ENCODE measurements at places on chromosomes 12 and 14.

DNA sequence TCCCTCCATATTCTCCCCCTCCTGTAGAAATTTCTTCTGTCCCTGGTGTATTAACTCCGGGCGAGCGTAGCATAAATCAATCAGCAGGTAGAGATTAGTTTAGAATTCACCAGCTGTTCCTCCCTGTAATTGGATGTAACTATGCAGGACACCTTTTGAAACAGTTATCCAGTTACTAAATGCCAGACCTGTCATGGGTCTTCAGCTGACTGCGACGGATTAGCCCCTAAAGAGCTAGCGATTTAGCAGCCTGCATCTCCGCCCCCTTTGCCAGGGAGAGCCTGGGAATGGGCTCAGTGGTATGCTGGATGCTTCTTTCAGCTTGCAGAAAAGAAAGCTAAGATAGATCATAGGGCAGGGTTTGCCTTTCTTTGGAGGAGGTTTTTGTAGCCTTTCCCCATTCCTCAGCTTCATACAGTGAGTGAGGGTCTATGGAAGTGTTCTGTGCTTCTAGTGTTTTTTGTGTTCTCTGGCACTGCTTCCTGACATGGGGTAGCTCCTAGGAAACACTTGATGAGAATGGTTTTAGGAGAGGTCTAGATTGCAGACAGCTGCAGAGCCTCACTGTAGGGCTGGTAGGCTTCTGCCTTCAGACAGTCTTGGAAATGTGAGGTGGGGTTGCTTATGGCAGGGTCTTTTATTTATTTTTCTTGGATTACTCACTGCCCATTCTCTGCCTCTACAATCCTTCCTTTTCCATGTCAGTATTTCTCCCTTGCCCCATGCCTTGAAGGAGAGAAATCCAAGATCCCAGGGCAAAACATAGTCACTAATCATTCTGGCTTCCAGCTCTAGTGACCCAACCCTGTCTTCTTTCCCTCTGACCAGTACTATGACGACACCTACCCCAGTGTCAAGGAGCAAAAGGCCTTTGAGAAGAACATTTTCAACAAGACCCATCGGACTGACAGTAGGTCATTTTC, 16.7 kb downstream of the COPZ1 start:
- no peak for DNase-seq

- no peak for DNase-seq
These were observed 27.3 kb downstream of the PPFIBP1 start for GRCh38 chr12:27551172-27551840.

DNA sequence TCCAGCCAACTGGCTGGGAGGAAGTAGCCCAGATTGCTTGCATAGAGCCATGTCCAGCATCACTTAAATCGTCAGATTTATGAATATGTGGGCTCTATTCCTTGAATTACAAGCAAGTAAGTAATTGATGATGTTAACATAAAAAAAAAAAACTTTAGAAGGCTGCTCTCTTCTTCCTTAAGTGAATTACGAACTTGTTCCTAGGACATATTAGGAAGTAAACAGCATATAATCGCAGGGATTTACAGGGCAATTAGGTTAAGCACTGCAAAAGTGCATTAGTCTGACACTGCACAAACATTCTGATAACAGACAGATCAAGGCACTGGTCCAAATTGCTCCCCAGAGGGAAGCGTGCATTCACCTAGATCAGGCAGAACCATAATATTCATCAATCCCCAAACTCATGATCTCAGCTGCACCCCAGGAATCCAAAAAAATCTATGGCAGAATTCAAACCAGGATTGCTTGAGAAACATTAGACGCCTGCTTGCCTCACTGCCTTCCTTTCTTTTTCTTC, 293.2 kb downstream of the TMEM132D start:
- DNase-seq: no peak

GRCh38 chr12:81128930-81129554, 51.2 kb downstream of the ACSS3 start:
- DNase-seq: no peak

DNA sequence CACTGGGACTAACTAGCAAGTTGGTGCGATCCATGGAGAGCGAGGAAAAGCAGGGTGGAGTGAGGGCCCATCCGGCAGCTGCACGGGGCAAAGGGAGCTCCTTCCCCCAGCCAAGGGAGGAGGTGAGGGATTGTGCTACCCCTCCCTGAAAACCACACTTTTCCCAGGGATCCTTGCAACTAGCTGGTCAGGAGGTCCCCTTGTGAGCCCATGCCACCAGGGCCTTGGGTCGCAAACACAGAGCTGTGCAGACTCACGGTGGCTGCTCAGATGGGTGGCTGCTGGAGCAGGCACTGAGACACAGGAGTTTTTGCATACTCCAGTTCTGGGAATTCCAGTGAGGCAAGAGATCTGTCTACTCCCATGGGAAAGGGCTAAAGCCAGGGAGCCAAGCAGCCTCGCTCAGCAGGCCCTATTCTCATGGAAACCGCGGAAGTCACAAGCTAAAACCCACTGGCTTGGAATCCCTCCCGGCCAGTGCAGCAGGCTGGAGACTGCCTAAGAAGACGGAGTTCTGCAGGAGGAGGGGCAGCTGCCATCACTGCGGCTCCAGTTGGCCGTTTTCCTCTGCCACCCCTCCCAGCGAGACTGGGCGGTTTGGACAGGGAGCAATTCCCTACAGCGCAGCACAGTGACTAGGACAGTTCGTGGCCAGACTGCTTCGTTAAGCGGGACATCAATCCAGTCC, 10.9 kb upstream of the ZNF705A start:
- no peak for DNase-seq

GRCh38 chr12:52085682-52086180, 6.2 kb downstream of the SMIM41 start:
- DNase-seq: no peak

DNA sequence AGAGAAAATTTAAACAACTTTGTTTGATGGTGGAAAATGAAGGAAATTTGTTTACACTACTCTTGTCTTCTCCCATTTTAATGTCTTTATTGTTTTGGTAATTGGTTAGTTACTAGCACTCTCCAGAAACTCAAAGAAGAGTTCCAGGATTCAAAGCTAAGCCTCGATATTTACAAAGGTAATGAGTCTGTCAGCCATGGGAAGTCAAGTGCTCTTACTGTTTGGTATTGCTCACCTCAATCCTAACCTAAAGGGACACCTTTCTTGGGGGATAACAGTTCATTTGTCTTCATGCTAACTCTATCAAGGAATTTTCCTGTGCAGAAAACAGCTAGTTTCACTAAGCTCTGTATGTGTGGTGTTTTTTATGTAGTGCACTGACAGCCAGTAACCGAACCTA, 222.9 kb upstream of the LMO3 start:
- no peak for DNase-seq

DNA sequence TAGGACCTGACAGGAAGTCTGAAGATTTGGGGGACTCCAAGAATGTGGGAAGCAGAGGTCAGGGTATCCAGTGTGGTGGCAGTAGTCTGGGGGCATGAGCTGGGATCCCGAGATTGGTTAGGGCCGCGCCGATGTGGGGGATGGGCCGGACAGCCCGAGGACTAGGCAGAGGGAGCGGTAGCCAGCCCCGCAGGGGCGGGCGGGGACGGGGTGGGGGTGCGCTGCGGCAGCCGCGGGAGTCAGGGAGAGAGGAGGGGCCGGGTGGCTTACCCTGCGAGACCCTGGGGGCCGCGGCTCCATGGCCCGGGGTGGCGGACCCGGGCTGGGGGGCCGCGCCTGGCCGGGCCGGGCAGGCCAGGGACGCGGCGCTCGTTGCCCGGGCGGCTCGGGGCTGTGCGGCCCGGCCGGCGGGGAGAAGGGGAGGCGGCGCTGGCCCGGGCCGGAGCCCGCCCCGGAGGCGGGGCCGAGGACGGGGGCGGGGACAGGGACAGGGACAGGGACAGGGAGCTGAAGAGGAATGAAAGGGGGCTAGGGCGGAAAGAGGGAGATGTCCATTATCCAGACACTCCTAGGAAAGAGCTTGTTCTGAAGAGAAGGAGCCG, 5.6 kb downstream of the ZNF385A start:
- no peak for DNase-seq

DNA sequence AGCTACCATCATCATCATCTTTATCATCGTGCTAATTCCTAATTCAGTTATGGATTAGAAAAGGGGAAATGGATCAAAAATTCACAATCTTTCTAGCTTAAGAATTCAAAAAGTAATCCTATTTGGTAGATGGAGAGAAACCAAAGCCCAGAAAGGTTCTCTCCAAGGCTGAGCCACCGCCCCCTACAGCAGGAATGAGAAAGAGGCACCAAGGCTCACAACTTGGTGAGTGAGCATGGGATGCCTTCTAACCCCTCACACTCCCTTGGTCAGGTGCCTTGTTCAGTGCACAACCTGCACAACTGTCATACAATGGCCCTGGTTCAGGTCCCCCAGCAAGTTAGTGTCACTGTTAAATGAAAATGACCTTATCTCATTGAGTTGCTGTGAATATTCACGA, 171.5 kb downstream of the ANO2 start:
- no peak for DNase-seq

- DNase-seq: no peak
These were observed 123.4 kb downstream of the FSCB start for GRCh38 chr14:44383636-44384035.

DNA sequence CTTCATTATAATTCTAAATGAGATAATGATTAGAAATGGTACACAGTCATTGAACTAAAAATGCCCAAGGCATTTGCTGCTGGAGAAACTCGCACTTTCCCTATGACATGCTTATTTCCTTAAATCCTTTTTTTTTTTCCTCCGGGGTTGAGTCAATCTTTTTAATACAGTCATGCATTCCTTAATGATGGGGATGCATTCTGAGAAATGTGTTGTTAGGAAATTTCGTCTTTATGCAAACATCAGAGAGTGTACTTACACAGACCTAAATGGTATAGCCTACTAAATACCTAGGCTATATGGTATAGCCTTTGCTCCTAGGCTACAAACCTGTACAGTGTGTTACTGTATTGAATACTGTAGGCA, 29.8 kb upstream of the DACT1 start:
- DNase-seq: no peak

DNA sequence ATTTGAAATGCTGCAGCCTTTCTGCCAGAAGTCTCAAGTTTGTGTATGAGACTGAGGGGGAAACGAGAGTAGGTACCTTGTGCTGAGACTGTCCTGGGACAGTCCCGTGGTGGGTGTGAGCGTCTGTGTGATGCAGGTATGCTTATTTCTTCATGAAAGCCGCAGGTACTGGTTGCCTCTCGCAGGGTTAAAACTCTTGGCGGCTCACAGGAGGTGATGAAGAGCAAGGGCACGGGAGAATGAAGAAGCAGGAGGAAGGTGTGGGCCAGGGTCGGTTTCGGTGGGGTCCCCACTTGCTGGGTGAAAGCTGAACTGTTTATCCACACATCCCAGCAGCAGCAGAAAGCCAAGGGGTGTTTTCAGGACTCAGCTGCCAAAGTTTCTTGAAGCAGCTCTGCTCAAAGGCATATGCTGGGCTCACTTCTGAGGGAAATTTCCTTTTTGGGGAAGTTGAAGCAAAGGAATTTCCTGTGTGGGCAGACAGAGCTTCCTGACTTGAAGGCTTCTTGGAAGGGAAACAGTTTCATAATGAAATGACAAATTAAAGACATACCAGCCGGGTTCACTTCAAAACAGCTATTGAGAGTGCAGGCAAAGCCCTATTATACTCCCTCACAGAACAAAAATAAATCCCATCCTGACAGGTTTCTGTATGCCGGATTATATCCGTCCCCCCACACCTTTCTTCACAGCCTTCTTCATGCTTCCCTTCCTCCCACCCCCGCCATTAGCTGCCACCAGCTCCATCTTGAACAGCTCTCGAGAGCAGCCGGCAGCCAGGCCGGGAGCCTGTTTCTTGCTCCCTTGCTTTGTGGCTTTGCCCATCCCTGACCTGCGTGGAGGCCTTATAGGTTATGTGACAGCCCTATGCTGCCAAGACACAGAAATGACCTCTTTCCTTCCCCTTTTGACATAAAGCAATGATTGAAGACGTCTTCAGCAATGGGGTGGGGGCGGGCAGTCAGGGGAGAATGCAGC, 116.6 kb downstream of the ETV6 start:
- peak; percentile 52 for DNase-seq

- no peak for DNase-seq
These were observed 29.8 kb upstream of the NFYB start for GRCh38 chr12:104167519-104168458.

DNA sequence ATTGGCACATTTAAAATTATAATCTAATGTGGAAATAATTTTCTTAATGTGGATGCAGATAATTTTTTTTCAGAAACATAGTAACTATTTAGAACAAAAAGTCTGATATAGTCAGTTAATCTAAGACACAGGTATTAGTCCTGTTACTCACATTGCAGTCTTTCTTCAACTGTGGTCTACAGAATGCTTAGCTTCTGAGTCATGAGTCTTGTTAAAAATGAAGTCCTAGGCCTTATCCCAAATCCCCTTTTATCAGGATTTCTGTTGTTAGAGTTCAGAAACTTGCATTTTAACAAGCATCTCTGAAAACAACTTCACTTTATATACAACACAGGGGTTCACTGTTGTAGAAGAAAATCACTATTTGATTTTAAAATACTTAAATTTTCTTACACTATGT, 112.2 kb downstream of the SLC16A7 start:
- no peak for DNase-seq

DNA sequence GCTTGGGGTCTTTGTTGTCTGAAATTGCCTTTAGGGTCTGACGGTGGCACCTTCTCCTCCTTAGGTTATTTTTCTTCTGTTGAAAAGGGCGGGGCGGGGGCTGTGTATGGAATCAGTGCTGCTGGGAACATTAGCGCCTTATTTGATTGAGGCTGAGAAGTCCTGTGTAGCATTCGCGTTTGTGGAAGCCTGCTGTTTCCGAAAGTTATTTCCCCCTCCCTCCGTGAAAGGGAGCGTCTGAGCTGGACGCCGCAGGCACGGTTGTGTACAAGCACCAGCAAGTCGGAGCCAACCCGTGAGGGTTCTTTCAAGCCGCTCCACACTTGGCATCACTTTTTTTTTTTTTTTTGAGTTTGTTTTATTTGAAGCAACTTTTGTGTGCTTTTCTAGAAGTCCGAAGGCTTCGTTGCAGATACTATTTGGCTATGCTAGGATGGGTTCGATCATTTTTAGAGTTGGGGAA, 1.1 kb downstream of the SYNE2 start:
- peak; percentile 25 for DNase-seq

DNA sequence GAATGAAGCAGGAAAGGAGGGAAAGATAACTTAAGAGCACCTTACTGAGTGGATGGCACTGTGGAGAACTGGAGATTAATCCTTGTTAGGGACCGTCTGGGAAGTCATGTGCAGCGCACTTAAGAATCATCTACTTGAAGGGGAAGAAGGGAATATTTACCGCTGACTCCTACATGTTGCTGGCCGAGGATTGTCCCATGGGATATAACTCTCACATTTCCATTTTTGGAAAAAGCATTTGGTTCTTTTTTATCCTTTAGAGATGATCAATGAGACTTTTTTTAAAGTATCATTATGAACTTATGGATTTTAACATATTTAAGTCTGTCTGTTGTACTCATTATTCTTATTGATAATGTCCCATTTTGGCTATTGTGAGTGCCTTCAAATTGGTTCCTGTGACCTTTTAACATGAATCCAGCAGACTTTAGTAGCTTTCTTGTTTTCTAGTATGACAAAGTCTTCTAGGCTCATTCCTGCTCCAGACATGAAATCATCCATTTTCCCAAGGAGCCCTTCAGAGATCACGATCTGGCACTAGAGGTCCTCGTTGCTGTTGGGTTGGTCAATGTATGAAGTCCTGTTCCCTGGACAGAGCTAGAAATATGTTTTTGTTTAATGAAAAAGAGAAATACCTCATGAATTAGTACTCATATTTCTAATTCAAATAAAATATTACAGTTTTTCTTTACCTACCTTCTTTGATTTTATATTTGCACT, 20.2 kb upstream of the FAM234B start:
- DNase-seq: no peak

GRCh38 chr12:569091-569676, 94.1 kb downstream of the NINJ2 start:
- no peak for DNase-seq

All from stimulated activated CD4-positive, alpha-beta T cell treated with anti-CD3 and anti-CD28 coated beads, TNF-alpha, amount 100 ng/mL, for 48 hours (primary cell).